ENCODE measurements at places on chromosomes 4 and X. TPM values are rescaled to one million over a fixed set of nuclear protein-coding genes. Genes with fewer than 3 reads are reported as not detected.

- no peak overlapping the region for H3K27ac ChIP-seq
- no peak for DNase-seq
- H3K27me3 ChIP-seq, result no peaks in the 10 kb centered on the region
Observed at GRCh38 chr4:81102107-81102506, 71.6 kb downstream of the BMP3 start.

DNA sequence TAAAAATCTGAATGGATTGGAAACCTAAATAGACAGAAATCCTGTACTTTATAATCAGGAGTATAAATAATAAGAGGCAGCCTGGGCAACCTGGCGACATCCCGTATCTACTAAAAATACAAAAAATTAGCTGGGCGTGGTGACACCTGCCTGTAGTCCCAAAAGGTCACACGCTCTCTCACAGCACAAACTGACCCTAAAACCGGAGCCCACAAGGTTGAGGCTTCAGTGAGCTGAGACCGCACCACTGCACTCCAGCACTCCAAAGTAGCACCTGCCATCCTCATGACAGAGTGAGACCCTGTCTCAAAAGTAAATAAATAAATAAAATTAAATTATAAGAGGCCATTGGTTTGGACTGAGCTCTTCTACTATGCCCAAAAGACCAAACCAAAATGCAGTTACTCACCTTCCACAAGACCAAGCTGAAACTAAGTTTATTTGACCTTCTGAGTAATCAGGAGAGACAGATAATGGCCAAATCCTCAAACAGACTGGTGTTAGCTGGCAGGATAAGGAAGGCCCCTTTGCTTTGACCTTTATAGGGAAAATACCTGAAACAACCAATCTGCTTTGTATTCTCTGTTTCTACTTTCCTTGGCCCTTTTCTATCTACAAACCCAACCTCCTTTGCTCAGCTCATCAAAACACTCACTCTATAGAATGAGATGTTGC, 3.2 kb upstream of the GRSF1 start:
- H3K4me3 ChIP-seq, result no peak overlapping the region
- H3K27ac ChIP-seq, result no peak overlapping the region
- no peak for DNase-seq

The SSX1 gene
- total RNA-seq, result not detected

- no peak for DNase-seq
- H3K36me3 ChIP-seq, result no peaks in the 10 kb centered on the region
- H3K4me1 ChIP-seq, result peaks cover 79% of the 10 kb centered on the region
- H3K4me3 ChIP-seq, result no peak overlapping the region
- H3K27ac ChIP-seq, result peak overlapping the region; percentile 82
Observed at GRCh38 chrX:107730991-107731766, 44.4 kb downstream of the TSC22D3 start.

The CNKSR2 gene
- total RNA-seq, result 6.8 TPM

DNA sequence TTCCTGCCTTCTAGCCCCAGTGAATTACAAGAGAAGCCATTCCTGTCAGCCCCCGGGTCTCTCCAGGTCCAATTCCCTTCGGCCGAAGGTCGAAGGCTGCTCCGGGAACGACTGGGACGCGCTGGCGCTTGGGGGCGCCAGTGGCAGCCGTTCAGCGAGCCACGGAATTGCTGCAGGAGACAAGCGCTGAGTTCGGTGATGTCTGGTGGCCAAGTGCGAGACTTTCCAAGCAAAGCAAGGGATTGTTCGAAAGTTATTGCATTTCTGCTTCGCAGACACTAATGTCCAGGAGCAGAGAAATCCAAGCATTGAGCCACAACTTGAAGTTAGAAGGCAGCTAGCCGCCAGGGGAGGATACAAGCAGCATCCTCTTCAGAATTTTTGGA, 1.1 kb upstream of the DKK2 start:
- DNase-seq, result no peak
- peak overlapping the region; percentile 5 for H3K4me3 ChIP-seq
- peaks cover 21% of the 10 kb centered on the region for H3K4me1 ChIP-seq
- no peak overlapping the region for H3K27ac ChIP-seq
- peaks cover 11% of the 10 kb centered on the region for H3K27me3 ChIP-seq

The UGDH gene
- total RNA-seq, result 26.3 TPM

- DNase-seq, result no peak
- H3K4me1 ChIP-seq, result no peaks in the 10 kb centered on the region
- H3K27me3 ChIP-seq, result no peaks in the 10 kb centered on the region
- no peak overlapping the region for H3K4me3 ChIP-seq
- H3K27ac ChIP-seq, result no peak overlapping the region
Observed at GRCh38 chr4:164824581-164824980, 52.4 kb upstream of the APELA start.

DNA sequence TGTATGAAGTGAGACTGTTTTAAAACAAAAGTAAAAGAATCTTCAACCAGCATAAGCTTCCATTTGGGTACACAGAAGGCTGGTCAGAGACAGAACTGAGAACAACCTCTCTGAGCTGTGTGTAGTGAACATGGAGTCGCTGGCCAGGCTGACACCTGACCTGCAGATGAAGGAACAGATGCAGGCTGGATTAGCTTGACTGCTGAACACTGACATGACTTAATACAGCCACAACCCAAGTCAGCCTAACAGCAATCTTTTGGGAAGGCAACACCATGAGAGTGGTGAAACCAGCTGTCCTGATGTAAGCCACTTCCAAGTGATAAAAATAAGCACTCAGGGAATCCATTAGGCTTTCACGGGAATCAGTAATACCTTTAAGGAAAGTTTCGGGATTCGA, 10.1 kb downstream of the SCARB2 start:
- no peak for DNase-seq
- H3K27me3 ChIP-seq, result no peaks in the 10 kb centered on the region
- H3K36me3 ChIP-seq, result no peaks in the 10 kb centered on the region
- no peak overlapping the region for H3K27ac ChIP-seq

GRCh38 chrX:40282946-40283660, 185.3 kb upstream of the BCOR start:
- no peaks in the 10 kb centered on the region for H3K27me3 ChIP-seq
- H3K4me3 ChIP-seq, result no peak overlapping the region
- DNase-seq, result no peak
- no peaks in the 10 kb centered on the region for H3K4me1 ChIP-seq

The APELA gene
- total RNA-seq, result not detected

GRCh38 chr4:152138451-152138850, 377.6 kb upstream of the GATB start:
- no peaks in the 10 kb centered on the region for H3K27me3 ChIP-seq
- H3K4me3 ChIP-seq, result no peak overlapping the region
- H3K36me3 ChIP-seq, result no peaks in the 10 kb centered on the region
- no peaks in the 10 kb centered on the region for H3K4me1 ChIP-seq
- H3K27ac ChIP-seq, result no peak overlapping the region
- DNase-seq, result no peak

- no peak overlapping the region for H3K27ac ChIP-seq
- peak; percentile 34 for DNase-seq
- no peaks in the 10 kb centered on the region for H3K36me3 ChIP-seq
- peaks cover 12% of the 10 kb centered on the region for H3K4me1 ChIP-seq
- peak overlapping the region; percentile 58 for H3K4me3 ChIP-seq
Observed at GRCh38 chrX:134171661-134172587, 65.1 kb upstream of the CCDC160 start.

- peaks cover 17% of the 10 kb centered on the region for H3K4me1 ChIP-seq
- no peaks in the 10 kb centered on the region for H3K27me3 ChIP-seq
- H3K27ac ChIP-seq, result peak overlapping the region; percentile 71
- H3K4me3 ChIP-seq, result no peak overlapping the region
- DNase-seq, result no peak
Observed at GRCh38 chr4:10031668-10032590, 10.6 kb upstream of the SLC2A9 start.

DNA sequence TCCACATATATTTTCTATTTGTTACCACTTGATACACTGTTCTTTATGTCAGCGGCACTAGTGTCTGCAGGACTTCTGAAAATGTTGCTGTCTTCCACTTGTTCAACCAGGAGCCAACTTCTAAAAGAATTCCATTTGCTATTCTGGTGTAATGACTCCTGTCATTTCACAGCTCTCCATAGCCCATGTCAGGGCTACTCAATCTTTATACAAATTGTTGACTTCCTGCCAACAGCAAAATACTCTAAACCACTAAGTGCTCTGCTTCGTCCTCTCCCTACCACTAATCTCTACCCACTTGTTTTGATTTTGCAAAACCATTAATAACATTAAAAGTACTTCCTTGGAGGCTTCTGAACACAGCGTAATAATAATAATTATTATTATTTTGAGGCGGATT, 7.2 kb downstream of the CTSO start:
- peaks cover 7% of the 10 kb centered on the region for H3K36me3 ChIP-seq
- no peak overlapping the region for H3K4me3 ChIP-seq
- H3K27ac ChIP-seq, result no peak overlapping the region
- no peaks in the 10 kb centered on the region for H3K27me3 ChIP-seq

- H3K36me3 ChIP-seq, result no peaks in the 10 kb centered on the region
- no peak overlapping the region for H3K27ac ChIP-seq
- H3K4me1 ChIP-seq, result no peaks in the 10 kb centered on the region
- H3K4me3 ChIP-seq, result no peak overlapping the region
- DNase-seq, result no peak
Observed at GRCh38 chr4:14646831-14647230, 355.4 kb upstream of the CPEB2 start.

The CTAG1B gene
- not detected for total RNA-seq

- H3K27ac ChIP-seq, result no peak overlapping the region
- no peak overlapping the region for H3K4me3 ChIP-seq
- no peak for DNase-seq
- H3K27me3 ChIP-seq, result no peaks in the 10 kb centered on the region
- H3K4me1 ChIP-seq, result no peaks in the 10 kb centered on the region
Observed at GRCh38 chr4:161197912-161198311, 965.9 kb downstream of the FSTL5 start.

The SLC49A3 gene
- total RNA-seq, result 12.8 TPM

GRCh38 chr4:97653701-97654100, 489.6 kb downstream of the STPG2 start:
- no peak overlapping the region for H3K4me3 ChIP-seq
- no peak for DNase-seq
- no peaks in the 10 kb centered on the region for H3K27me3 ChIP-seq
- no peaks in the 10 kb centered on the region for H3K4me1 ChIP-seq
- no peaks in the 10 kb centered on the region for H3K36me3 ChIP-seq
- no peak overlapping the region for H3K27ac ChIP-seq

DNA sequence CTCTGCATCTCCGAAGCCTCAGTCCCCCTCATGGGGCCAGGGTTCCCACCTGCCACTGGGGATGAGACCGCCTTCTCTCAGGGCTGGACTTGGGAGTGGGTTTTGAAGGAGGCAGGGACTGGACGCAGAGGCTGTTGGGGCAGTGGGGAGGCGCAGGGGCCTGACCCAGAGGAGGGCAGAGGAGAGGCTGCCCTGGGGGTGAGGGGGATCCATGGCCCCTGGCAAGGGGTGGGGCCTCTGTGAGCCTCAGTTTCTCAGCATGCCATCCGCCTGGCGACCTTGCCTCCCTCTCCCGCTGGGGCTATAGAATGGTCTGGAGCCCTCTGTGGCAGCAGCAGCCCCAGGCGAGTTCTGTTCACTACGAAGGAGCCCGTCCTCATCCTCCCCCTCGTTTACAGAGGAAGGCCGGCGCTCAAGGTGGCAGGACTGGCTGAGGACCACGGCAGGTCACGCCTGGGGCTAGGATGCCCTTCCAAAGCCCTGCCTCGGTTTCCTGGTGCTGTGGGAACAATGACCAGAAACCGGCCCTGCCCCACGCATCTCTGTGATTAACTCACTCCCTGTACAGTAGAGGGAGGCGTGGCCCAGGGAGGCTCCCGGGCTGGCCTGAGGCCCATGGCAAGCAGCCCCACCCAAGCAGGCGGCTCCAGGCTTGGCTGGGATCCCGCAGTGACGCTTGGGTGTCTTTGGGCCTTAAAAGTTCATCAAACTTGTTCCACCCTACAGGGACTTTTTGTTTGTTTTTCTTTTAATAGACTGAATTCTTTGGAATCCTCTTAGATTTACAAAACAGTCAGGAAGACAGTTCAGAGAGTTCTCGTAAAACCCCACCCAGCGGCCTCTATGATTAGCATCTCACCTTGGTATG, 16.0 kb upstream of the SH3TC1 start:
- H3K36me3 ChIP-seq, result no peaks in the 10 kb centered on the region
- peaks cover 28% of the 10 kb centered on the region for H3K4me1 ChIP-seq
- H3K27ac ChIP-seq, result peak overlapping the region; percentile 46
- H3K27me3 ChIP-seq, result no peaks in the 10 kb centered on the region

- DNase-seq, result peak; percentile 32
- peak within 1 kb of the TSS; percentile 72 for H3K27ac ChIP-seq
- H3K36me3 ChIP-seq, result peaks cover 24% of the 10 kb centered on the region
- H3K4me1 ChIP-seq, result peaks cover 32% of the 10 kb centered on the region
- peaks cover 3% of the 10 kb centered on the region for H3K27me3 ChIP-seq
Observed at GRCh38 chrX:281166-281999, at the start of gene PLCXD1. TSS of gene PLCXD1 (plus strand) at chrX:281381. CDS start at chrX:284188, 2,807 bp downstream.

The FABP2 gene
- total RNA-seq, result not detected

DNA sequence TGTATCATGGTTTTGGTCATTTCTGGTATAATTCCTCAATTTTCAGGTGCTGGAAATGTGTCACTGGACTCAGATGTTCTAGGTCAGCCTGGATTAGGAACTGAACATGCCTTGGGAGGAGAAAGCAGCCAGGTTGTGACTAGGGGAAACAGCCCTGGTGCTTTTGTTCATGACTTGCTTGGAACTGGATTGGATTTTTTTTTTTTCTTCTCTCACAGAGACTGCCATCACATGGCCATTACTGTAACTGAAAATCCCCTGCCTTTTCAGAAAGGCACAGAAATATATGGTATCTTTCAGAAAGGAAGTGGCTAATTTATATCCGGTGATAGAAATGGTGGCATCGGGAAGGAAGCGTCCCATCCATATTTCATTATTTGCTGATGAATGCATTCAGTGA, 34.6 kb downstream of the SEPTIN11 start:
- peak overlapping the region; percentile 84 for H3K27ac ChIP-seq
- H3K4me1 ChIP-seq, result peaks cover 56% of the 10 kb centered on the region
- no peak for DNase-seq
- H3K4me3 ChIP-seq, result no peak overlapping the region
- H3K27me3 ChIP-seq, result no peaks in the 10 kb centered on the region

- H3K4me3 ChIP-seq, result no peak overlapping the region
- H3K27ac ChIP-seq, result no peak overlapping the region
- DNase-seq, result no peak
- H3K36me3 ChIP-seq, result no peaks in the 10 kb centered on the region
Observed at GRCh38 chrX:20274121-20274520, 7.4 kb upstream of the RPS6KA3 start.

DNA sequence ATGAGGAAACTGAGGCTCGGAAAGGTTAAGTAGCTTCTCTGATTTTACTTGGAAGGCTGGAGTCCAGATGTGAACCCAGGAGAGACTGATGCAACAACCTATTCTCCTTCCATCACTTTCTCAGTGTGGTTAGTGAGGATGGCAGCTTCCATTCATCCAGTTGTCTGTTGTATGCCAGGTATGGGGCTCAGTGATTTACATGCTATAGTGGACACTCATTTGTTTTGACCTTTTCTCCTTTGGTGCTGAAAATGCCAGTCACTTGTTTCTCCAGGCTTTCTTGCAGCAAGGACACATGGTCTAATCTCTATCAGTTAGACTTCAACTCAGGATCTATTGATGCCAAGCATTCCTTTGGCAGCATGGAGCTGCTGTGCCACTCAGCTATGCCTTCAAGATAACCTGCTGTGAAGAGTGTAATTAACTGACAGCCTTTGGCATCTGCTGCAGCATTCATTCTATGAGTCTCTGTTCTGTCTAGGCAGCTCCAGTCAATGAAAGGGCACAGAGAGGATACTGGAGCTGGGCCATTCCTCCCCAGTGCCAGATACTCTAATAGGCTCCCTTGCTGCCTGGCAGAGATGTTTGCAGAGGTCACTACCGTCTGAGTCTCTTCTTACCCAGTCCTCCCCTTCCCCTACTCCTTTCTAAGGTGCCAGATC, 11.0 kb upstream of the CWH43 start:
- H3K27me3 ChIP-seq, result no peaks in the 10 kb centered on the region

The PRRG1 gene
- total RNA-seq, result 4.9 TPM
